ENCODE measurements at places on chromosomes 1 and 21. TPM values are rescaled to one million over a fixed set of nuclear protein-coding genes. Genes with fewer than 3 reads are reported as not detected.
A peak's percentile ranks its signal among the peaks of the same experiment; 100 is the strongest.

MTARC1 gene
- total RNA-seq = 15.5 TPM

FCER1G gene
- 12.4 TPM for total RNA-seq

CFHR1 gene
- total RNA-seq = 0.59 TPM

S100A2 gene
- total RNA-seq = 71.6 TPM

DNA sequence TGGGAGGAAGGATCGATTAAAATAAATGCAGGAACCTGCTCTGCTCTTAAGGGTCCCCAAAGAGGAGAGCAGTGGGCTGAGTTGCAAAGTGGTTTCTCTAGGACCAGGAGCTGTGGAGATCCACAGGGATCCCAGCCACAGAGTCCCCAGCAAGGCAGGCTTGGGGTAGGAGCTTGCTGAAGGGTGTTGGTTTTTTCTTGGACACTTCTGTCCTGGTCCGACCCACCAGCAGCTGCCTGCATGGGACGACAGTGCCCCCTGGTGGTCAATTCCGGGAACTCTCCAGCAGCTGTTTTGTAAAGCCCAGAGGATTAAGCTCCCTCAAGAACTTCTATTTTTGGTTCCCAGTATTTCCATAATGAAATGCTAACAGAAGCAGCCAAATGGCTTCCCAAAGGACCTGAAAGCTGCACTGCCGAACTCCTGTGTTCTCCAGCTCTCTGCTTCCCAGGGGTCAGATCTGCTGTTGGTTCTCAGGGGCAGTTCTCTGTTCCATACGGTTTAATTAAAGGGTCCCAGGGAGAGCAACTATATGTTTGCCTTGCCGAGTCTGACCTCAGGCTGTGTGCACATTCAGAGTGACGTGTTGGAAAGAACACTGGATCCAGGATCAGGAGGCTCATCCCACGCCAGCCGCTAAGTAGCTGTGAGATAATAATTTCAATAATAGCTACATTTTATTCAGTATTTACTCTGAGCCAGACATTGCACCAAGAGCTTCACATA lies 23.2 kb downstream of the NENF start:
- DNase-seq = peak; percentile 78

- DNase-seq = no peak
Measured at GRCh38 chr1:23530087-23530746, 816 bp downstream of the E2F2 start.

DNA sequence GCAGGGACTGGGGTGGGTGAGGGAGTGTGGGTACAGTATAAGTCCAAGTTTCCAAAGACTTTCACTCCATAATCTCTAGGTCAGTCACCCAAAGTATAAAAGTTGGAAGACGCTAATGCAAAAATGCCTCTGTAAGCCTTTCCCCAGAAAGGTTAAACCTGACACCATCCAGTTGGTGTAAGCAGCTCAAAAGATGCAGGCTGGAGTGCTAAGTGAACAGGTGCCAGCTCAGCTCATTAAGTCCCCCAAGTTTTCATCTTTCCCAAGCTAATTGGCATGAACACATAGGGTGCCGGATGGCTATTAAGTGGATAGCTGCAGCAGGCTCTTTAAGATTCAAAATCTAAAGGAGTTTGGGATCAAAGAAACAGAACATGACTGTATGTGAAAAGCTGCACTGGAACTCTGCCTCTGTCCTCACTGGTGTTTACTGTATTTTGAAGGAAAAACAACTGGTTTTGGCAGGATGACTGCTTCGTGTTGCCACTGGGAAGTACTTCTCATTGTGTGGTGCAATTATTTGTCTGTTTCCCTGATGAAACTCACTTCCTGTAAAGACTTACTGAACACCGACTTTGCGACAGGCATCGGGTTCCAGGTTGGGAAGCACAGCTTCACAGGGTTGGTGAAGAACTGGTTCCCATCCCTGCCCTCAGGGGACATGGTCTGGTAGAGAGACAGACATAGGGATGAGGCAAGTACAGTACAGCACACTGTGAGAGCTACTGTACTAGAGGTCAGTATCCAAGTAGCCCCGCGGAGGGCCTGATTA lies 152.7 kb downstream of the DAB1 start:
- DNase-seq = no peak

DNA sequence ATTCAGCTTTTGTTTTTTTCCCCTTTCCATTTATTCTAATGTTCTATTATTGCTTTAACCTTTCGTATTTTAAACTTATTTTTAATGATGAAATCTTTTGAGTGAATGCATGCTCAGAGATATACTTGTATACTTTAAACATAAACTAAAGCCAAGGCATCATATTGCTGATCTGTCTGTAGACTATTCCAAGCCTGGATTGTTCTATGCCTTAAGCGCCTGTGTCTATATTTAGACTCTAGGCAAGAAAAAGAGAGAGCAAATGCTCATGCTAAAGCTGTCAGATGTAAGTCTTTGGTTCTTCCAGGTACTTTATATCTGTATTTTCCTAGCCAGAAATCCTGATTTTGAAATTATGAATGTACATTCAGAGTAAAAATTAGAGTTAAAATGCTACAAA lies 14.4 kb downstream of the SH3GLB1 start:
- DNase-seq = no peak

DNA sequence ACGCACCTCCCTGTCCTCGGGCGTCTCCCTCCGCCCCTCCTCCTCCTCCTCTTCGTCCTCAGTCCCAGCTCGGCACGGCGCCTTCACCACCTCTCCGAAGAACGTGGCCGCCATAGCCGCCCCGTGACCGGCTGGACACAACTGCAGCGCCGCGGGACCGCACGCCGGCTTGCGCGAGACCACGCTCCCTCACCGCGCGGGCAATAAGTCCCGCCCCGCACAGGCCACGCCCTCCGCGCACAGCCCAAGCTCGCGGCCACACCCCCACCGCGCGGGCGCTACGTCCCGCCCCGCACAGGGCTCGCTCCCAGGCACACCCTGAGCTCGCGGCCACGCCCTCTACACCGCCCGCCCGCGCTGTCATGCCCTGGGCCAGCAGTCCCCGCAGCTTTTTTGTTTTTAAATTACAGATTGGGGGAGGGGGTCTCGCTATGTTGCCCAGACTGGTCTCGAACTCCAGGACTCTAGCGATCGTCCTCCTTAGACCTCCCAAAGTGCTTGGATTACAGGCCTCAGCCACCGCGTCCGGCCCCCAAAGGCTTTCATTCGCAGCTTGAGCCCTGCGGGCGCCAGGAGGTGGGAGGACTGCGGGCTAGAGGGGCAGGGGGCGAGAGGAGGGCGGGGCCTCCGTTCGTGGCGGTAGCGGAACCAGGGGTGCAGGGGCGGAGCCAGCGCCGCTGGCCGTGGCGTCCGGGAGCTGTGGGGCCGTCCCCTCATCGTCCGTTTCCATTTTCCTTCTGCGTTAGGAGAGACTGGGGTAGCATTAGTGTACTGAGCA lies at the start of gene PSMG1:
PSMG1 (minus strand) TSS at position 180 of the 778 bp plus-strand sequence; CDS start at position 114, 66 bp downstream.
- peak; percentile 85 for DNase-seq

DNA sequence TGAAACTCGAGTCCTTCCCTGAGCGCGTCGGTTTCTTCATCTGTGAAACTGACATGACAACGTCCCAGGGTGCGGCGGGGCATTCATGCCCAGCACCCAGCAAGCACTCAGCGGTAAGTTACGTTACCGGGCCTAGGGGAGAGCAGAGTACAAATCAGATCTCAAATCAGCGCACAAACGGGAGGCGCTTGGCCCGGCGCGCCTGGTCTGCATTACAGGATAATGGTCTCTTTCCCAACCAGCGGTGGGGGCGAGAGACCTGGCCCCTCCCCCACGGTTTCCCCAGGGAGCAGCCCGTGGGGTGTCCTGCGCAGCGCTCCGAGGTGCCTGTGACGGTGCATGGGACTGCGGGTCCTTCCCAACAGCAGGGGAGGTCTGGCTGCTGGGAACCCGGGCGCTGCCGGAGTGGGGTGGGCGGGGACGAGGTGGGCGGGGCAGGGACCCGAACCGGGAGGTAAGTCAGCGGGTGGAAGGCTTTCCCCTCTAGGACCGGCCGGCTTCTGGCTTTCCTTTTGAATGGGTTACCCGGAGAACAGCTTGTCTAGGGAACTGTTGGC lies 1.0 kb downstream of the TMEM51 start:
- no peak for DNase-seq

DNA sequence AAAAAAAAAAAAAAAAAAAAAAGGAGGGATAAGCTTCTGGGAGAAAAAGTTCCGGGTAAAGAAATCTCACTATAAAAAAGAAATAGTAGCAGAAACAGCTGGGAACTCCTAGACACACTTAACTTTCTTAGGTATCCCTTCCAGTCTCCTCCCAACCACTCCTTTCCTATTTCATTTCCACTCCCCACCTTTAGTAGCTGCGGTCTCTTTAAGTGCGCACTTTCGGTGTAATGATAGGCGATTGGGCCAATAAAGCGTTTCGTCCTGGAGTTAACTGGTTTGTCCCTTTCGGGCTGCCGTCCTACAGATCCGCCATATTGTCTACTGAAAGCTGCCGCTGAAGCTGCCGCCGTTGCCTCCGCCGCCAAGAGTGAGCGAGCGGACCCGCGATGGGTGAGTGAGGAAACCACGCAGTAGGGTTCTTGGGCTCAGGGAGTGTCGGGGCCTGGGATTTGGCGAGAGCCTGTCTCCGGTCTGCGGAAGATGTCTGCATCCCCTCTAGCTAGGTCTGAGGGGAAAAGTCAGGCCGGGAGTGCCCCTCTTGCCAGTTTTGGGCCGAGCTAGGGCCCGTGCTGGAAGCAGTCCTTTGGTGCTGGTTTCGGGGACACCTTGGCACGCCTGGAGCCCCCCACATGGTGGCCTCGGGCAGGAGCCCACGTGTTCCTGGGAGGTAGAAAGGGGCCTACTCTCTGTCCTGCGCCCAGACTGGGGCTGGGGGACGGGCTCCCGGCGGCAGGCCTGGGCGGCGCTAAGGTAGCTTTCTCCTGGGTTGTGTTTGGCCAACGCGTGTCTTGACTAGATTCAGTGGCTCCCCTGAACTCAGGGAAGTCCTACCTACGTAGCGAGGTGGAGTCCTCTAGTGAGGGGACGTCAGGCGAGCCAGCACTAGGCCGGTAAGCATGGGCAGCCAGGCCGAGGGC lies at the start of gene KPNA6:
KPNA6 (plus strand) TSS at position 315 of the 920 bp plus-strand sequence; CDS start at position 390, 75 bp downstream.
- DNase-seq = peak; percentile 96

- DNase-seq = no peak
Measured at GRCh38 chr1:59499943-59500569, 203.2 kb downstream of the FGGY start.

- no peak for DNase-seq
Measured at GRCh38 chr1:45623972-45624371, at the start of gene CCDC17. CCDC17 (minus strand) TSS chr1:45624054; CDS start chr1:45623909, 145 bp downstream.

- DNase-seq = no peak
Measured at GRCh38 chr1:55580845-55581332, 365.7 kb upstream of the USP24 start.

DNA sequence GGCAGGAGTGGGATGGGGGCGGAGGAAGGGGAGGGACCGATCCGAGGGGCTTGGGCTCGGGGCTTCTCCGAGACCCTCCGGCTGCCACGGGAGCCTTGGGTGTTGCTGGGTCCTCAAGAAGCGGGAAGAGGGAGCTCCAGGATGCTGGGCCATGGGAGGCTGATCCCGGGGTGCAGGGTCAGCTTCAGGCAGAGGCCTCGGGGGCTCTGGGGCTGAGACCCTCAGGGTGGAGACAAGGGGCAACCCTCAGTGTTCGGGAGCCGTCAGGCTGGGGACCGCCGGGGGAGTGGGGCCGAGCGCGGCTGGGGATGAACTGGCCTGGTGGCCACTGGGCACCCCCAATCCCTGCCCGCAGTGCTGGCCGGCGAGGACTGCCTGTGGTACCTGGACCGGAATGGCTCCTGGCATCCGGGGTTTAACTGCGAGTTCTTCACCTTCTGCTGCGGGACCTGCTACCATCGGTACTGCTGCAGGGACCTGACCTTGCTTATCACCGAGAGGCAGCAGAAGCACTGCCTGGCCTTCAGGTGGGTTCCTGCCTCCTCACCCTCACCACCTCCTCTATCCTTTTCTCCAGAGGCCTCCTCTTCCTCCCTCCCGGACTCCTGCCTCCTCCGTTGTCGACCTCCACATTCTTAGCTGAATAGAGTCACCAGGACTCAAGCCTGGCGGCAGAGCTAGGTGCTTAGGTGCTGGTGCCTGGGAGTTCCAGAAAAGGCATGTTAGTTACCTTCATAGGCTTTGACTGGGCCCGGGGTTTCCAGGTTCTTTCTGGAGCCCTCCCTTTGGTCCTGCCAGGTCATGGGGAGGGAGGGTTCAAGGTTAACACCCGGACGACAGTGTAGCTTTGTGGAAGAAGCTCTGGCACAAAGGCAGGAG lies 631 bp downstream of the SHISA4 start:
- DNase-seq = no peak

GRCh38 chr21:37673801-37674575 lies 242.3 kb downstream of the KCNJ6 start:
- DNase-seq = no peak

DNA sequence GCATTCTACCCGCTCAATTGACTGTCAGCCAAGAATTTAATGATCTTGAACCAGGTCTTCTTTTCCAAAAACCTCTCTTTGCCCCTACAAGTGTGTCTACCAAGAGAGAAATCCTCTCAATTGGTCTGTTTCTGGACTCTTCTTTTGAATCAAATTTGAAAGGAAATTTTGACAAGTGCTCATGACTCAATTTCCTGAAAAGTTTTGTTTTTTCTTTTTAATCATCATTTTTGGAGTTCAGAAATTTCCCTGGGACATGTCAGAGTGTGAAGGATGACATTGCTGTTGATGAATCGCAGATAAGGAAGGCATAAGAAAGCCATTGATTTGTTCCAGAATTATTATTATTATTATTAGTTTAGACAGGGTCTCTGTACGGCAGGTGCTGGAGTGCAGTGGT lies 88.2 kb upstream of the AKT3 start:
- no peak for DNase-seq

GRCh38 chr1:180805316-180805715 lies 107.4 kb upstream of the KIAA1614 start:
- no peak for DNase-seq

GRCh38 chr1:245716561-245716960 lies 561.8 kb downstream of the KIF26B start:
- no peak for DNase-seq

- DNase-seq = peak; percentile 45
Measured at GRCh38 chr1:178031856-178032320, 62.0 kb upstream of the RASAL2 start.

DNA sequence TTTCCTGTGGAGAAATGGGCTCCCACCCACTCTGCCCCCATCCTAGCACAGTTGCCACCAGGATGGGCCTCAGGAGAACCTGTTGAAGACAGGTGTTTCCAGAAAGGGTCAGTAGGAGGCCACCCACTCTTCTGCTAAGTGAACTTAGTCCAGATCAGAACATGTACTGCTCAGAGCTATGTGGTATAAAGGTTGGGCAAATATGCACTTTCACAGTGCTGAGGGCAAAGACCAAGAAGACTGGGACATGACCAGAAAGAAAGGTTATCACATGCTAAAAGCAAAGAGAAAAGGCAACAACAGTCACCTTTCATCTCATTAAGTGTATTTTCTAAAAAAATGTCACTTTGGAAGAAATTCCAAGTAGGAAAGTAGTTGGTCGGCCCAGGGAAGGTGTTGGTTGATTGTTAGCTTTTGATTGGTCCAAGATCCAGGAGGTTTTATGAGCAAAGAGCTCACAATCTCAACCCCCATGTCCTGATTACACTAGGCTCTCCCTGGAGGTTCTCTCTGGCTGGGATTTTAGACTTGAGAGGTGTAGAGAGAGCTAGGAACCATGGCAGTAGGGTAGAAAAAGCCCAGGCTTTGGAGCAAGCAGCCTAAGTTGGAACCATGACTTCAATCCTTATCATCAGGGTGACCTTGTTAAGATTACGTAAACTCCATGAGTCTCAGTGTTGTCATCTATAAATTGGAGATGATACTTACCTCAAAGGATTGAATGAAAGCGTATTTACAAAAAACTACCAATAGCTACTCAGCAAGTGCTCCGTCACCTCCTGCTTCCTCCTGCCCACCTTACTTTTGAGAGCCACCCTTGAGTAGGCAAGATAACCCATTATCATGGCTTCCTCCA lies 102.6 kb downstream of the GLUL start:
- DNase-seq = no peak

GRCh38 chr1:209587789-209588188 lies 4.3 kb downstream of the CAMK1G start:
- no peak for DNase-seq

GRCh38 chr1:202568410-202568809 lies 141.8 kb downstream of the SYT2 start:
- peak; percentile 74 for DNase-seq
